ENCODE measurements at places on chromosomes 13 and 19.

DNA sequence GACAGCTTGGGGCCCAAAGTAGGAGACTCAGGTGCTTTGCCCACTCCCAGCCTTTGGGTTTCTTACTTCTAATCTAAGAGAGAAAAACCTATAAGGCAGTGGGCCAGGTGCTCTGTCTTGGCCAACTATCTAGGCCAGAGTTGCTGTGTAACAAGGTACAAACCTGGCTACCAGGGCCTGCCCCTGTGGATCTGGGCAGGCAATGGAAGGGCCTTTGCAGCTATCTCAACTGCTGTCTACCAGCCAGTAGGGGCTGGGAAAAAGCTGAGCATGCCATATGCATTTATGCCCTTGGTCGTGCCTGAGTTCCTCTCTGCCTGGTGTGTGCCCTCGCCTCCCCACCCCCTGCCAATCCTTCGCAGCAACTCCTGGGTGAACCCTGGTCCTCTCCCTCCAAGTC lies 16.7 kb upstream of the SERPINE3 start:
- DNase-seq, result no peak

DNA sequence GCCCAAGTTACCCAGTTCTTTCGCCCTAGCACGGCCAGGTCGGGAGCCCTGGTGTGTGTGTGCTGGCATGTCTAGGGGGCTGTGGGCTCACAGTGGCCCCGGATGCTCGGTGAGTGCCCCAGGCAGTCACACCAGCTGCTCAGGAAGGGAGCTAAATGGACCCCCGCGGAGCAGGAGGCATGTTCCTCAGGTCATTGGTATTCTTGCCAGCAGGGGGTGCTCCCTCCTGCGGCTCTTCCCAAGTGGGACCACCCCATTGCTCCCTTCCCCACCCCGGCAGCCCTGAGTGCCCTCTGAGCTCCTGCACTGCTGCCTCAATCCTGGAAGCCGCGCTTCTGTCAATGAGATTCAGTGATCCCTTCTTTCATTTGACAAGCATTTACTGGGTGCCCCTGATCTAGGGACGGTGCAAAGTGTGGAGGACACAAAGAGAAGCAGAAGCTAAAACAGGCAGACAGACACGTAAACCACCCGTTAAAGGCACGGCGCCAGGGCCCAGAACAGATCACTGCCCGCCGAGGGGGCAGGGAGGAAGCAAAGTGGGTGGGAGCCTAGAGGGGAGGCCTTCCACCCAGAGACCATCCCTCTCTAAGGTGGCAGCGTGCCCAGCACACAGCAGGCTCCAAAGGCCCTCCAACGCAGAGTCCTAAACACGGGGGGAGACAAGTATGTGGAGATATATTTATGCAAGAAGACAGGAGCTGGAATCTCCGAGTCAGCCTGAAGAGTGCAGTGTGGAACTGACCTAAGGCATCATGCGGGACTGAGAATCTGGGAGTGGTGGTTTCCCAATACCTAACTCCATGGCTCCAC lies 5.2 kb upstream of the ADPRHL1 start:
- no peak for DNase-seq

GRCh38 chr13:32473650-32474049 lies 45.7 kb upstream of the N4BP2L1 start:
- no peak for DNase-seq

DNA sequence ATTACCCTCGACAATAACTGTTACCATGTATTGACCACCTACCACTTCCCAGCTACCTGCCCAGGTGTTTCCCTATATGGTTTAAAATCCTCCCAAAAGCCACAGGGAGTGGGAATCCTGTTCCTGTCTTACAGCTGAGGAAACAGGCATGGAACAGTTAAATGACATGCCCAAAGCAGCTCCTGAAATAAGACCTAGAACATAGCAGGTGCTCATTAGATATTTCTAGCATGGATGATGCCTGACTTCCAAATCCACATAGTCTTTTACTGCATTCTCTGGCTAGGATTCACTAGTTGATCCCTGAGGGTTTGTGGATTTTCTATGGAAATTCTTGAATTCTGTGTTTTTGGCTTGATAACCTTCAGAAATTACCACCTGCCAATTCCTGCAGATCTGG lies 13.0 kb downstream of the KCNN4 start:
- no peak for DNase-seq

- DNase-seq, result no peak
Observed at GRCh38 chr13:105343134-105343806, 1192.2 kb downstream of the EFNB2 start.

- DNase-seq, result no peak
Observed at GRCh38 chr19:2003874-2004273, 11.6 kb downstream of the BTBD2 start.

DNA sequence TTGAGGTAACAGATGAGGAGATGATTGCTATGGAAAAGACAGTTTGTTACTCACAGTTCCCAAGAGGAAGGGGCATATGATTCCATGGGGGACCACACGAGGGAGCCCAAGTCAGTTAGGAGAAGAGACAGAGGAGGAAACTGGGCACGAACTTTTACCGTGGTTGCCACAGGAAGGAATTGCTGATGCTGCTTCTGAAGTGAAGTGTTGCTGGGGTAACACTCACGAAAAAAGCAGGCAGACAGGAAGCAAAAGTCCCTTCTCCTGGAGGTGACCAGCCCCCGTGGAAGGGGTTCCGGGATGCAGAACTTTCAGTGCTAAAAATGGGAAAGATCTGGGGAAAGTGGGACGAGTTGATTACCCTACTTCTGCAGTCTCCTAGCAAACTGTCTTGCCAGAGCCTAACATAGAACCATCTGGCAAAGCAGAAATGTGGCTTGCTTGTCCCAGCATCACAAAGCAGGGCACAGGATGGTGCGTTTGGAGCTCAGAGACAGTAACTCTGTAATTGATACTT lies 35.4 kb upstream of the MAP3K10 start:
- peak; percentile 43 for DNase-seq

DNA sequence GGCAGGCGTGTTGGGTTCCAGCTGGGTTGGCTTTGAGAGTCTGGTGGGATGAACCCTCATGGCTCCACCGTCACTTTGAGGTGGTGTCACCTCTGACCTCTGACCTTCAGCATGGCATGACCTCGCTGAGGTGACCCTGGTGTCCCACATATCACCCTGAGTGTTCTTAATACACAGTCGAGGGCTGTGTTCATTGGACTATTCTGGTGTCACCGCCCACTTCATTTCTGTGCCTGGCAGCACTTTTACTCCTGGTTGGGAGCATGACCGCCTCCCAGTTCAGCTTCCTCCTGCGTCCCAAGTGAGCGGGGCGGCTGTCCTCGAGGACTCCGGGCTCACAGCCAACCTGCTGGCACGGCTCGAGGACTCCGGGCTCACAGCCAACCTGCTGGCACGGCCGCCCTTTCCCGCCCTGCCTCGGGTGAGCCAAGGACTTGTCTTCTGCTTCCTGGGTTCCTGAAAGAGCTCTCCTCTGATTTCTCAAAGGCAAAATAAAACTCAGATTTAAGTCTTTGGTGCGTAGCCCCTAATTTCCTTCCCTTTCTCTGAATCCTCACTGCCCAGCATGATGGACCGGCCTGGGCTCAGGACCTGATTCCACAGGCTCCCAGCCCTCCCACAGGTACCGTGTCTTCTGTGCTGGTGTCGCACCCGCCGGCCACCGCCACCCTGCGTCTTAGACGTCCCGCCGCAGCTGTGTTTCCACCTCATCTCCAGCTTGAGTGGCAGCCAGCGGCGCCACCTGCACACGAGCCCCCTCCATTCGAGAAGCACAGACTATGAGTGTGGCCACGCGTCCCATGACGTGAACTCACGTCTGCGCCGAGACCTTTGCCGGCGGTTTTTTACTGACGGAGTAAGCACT lies 10.4 kb downstream of the ATP4B start:
- DNase-seq, result peak; percentile 88

DNA sequence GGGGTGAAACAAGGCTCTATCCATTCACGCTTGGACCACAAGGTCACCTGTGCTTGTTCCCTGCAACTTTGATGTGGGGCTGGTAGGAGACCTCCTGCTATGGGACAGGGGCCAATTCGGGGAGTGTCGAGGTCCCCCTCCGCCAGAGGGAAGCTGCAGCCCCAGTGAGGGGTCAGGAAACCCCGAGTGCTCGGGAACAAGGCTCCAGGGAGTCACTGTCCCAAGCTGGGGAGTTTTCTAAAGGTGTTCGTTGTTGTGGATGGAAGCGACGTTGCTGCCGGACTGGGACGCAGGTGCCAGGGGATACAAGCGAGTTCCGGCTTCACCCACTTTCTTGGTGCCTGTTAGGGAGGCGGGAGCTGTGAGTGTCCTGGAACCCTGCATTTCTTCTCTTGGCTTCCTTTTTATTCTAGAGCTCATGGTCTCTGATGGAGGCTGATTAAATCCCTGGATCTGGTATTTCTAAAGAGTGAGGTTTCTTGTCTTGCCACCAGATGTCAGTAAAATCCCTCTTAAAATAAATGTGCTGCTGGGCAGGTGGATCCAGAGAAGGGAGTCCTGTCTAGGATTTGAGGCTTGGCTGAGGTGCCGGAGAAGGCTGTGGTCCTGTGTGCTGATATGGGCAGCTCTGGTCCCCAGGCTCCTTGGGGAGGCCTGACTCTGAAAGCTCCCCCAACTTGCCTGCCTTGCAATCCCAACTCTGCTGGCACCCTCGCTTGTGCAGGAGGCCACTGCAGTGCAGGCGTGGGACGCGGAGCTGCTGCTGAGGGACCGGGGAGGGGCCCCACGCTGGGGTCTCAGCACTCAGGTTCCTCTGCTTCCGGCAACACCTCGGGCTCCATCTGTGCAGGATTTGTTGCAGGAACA lies 153.9 kb downstream of the TEX29 start:
- DNase-seq, result peak; percentile 34

DNA sequence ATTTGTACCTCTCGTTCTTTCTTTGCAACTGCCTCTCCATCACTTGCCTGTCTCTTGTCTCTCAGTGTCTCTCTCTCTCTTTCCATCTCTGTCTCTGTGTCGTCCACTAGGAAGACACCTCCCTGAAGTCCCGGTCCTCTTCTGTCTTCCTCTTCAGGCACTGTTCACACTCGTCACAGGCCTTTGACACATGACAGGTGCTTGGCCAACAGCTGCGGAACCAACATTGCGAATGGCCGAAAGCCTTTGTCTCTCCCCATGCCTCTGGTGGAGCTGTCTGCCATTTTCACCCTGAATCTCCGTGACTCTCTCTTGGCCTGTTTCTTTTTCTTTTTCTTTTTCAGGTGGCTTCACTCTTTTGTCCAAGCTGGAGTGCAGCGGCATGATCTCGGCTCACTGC lies 2.8 kb downstream of the HIPK4 start:
- no peak for DNase-seq

All from dorsolateral prefrontal cortex (tissue), 122 donors.